ENCODE measurements at places on chromosomes 7 and 10.

DNA sequence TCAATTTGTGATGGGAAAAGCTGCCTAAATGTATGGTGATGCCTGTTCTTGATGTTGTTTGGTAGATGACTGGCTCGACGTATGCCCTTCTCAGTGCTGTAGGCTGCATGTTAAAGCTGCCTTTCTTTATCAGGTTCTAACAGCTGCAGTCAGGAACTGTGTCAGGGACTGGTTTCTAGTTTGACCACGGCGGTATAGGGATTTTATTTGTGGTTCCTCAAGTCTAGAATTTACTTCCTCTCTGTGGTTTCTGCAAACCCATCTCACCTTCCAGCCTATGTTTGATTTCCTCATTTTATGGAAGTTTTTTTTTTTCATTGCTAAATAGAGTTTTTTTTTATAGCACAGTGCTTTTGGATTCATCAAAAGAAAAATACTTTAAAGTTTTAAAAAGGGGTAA is 26.5 kb downstream of the LMTK2 start:
- peak; percentile 50 for DNase-seq

DNA sequence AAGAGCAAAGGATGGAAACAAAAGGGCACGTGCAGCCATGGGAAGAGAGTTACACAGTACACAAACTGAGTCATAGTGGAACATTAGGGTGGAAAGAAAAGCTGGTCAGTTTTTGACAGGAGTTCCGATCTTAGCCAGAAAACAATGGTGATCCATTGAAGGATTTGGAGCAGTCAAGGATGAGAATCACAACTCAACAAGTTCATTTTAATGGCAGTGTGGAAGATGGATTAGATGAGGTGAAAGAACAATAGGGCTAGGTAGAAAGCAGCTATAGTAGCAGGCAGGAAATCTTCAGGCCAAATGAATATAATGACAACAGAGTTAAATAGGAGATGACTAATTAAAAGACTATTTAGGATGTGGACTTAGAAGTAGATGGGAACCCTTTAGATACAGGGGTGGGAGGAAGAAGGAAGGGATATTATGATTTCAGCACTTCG is 136.3 kb downstream of the DOCK4 start:
- DNase-seq, result no peak

- DNase-seq, result no peak
These were observed 8.8 kb upstream of the ZNF248 start for GRCh38 chr10:37865957-37866803.

- DNase-seq, result peak; percentile 76
These were observed 25.3 kb downstream of the ADD3 start for GRCh38 chr10:110032801-110033700.

GRCh38 chr7:128794436-128794835 is 2.7 kb downstream of the CCDC136 start:
- DNase-seq, result no peak

GRCh38 chr10:44856696-44857095 is 54.4 kb upstream of the TMEM72 start:
- DNase-seq, result no peak

DNA sequence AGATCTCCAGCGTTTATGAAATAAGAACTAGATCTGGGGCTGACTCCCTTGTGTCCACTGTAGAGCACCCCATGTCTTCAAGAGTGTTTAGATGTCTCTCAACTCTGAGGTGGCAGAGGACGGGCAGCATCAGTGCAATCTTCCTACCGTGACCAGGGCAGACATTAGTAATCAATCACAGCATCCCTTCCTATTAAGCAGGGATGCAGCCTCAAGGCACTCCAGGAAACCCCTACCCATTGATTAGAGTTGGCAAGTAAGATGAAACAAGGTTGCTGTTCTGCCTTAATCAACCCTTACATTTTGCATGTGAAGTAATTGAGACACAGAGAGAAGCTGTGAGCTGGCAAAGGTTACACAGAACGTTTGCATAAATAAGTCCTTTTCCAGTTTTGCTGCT is 283.7 kb upstream of the ZMIZ1 start:
- DNase-seq, result no peak

DNA sequence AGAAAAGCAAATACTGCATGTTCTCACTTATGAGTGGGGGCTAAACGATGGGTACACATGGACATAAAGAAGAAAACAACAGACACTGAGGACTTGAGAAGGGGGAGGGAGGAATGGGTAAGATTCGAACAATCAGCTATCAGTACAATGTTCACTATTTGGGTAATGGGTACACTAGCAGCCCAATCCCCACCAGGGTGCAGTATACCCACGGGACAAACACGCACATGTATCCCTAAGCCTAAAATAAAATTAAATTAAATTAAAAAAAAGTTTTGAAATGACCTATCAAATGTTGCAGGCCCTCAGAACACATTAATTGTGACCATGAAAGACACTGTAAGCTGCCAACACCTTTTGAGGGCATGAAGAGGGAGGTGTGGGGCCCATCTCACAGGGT is 316.0 kb downstream of the WDR37 start:
- no peak for DNase-seq
